Neuronal stem cell (in vitro differentiated cells): ENCODE measurements at places on chromosomes 2 and 18.

GRCh38 chr18:34730774-34731173 lies 20.7 kb downstream of the DTNA start:
- DNase-seq: no peak

DNA sequence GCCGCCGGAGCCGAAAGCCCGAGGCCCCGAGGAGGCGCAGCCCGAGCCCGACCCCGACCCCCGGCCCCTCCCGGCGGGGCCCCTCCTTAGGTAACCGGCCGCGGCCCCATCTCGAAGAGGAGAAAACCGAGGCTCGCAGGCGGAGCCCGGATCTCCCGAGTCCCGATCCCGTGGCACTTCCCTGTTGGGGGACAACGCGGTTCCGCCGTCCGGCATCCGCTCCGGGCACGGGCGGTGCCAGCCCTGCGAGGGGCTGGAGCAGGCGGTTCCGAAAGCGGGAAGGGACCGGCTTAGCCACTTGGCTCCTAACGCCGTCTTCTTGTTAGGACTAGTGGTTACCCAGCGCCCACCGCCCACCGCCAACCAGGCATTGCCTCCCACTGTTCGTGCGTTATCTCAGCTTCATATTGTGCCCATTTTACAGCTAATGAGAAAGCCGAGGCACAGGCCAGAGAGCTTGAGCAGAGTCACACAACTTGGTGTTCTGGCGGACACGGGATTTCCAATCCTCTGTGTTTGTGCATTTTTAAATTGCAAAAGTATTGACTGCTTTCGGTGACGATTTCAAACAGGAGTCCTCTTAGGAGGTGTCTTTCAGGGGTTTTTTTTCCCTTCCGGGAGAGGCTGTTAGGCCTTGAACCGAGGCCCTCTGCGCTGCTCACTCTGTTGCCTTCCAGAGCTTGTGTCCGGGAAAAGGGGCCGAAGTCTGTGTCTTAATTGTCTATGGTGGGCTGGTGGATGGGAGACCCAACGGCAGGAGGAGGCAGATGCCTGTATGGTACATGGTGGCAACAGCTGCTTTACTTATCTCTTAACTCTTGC lies 562 bp downstream of the CENPA start:
- no peak for DNase-seq

DNA sequence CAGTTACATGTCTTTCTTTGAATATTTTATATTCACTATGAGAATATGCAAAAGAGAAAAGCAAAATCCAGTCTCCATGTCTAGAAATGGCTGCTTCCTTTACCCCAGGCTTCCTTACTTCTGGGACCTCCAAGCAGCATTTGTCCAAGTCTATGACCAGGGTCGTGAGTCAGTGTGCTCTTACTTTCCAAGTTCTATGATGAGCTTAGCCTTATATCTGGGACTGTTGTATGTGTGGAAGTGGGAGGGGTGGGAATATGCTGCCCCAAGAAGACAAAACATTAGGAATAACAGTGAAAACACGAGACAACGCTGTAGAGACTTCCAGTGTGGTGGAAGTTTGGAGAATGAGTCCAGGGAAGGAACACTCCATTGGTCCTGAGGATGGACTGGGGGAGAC lies 21.2 kb upstream of the CHRNA1 start:
- no peak for DNase-seq

DNA sequence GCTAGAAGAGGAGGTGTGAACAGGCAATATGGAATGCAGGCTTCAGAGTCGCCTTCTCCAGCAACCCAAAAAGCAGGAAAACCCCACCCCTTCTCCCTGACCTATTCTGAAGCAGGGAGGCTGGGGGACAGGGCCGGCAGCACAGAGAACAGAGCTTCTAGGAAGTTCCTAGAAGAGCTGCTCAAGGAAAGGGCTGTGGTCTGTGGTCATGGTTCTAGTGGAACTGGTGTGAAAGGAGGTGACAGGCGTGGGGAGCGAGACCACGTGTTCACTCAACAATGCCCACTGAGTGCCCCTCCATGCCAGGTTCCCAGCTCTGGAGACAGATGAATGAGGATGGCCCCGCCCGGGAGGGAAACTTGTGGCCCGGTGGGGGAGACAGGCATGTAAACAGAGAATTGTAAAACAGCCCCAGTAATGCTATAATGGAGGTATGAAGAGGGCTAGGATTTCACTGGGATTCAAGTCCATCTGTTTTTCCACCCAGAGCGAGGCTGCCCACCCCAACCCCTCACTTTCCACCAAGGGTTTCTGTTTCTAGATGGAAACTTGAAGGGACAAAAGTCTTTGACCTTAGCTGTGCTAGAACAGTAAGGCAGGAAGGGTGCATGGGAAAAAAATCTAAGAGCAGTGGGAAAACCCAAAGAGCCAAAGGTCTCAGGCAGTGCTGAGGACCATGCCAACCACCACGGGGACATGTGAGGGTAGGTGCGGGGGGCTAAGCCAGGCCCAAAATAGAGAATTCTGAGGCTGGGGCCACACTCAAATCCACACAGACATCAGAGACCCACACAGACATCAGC lies 71.8 kb downstream of the TNS1 start:
- no peak for DNase-seq

- DNase-seq: peak; percentile 86
These were observed 104.3 kb downstream of the CSRNP3 start for GRCh38 chr2:165573534-165574461.

DNA sequence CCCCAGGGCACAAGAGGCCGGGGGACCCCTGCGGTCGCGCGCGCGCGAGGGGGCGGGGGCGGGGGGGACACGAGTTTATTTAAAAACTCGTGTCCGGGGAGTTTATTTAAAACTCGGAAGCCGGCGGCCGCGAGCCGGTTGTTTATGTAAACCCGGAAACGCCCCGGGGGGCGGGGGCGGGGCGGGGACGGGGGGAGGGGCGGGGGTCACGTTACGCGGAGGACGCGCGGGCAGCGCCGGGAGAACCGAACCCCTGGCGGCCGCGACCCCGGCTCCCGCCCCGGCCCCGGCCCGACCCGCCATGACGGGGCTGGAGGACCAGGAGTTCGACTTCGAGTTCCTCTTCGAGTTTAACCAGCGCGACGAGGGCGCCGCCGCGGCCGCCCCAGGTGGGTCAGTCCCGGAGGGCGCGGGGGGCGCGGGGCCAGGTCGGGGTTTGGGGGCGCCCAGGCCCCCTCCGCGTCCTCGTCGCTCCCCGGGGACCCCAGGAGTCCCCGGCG lies 4.4 kb downstream of the NFATC1 start:
- DNase-seq: no peak

DNA sequence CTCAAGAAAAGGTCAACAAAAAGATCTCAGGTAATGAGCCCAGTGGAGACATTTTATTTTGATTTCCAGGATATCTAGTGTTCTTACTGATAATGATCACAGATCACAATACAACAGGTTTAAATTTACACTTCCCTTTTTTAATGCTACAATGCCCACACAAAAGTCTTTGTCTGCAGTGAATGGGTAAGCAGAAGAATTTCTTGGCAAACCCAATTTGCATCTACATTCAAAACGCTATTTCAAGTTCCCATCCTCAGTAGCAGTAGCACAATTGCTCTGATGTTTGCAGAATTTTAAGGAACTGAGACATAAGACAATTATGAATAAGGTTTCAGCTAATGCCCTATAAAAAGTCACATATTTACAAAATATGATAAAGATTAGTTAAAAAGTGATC lies 929.4 kb upstream of the PIK3C3 start:
- no peak for DNase-seq

DNA sequence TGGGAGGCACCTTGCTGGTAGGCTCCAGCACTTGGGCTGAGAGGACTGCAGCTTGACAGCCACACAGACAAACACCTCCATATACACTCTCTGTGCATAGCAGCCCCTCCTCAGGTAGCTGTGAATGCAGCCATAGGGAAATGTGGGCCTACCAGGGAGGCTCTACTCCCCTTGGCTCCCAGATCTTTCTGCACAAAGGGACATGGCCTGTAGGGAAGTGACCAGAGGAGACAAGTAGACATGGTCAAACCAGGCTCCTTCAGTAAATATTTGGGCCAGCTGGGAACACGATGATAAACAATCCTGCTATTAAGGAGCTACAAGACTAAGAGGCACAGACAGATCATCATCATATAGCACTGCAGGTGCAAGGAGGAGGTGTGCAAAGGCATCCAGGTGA lies 35.9 kb upstream of the PDCL3 start:
- DNase-seq: no peak

DNA sequence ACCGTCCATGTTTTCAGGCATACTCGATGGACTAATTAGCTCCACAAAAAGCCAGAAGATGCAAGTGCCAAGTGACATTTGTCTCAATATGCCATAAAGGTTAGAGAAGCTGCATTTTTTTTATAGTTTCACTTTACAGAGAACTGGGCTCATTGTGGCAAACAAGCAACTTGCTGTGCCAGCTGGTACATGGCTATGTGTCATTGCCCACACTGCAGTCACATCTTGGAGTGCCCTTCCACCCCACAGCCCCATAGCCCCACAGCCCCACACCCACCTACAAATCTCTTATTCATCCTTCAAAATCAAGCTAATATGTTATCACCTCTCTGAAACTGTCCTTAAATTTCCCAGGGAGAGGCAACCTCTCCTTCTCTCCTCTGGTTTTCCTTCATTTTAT lies 451.9 kb downstream of the ARHGAP15 start:
- DNase-seq: no peak

GRCh38 chr2:8806885-8807704 lies 30.3 kb downstream of the KIDINS220 start:
- no peak for DNase-seq

DNA sequence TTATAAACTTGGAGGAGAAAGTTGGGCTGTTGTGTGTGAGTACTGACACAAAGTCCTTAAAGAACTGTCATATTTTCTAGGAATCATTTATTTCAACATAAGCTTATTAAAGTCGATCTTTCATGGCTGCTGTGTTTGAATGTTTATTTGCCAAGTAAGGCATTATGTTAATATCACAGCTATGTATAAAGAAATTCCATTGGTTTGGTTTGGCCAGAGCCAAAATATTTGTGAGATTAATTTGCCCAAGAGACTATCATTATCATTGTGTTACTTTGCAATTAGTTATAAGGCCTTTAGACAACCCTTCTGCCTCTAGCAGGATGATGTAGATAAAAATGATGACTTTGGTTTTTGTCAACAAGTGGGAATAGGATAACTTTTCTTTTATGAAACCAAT lies 240.6 kb upstream of the NT5C1B start:
- no peak for DNase-seq

DNA sequence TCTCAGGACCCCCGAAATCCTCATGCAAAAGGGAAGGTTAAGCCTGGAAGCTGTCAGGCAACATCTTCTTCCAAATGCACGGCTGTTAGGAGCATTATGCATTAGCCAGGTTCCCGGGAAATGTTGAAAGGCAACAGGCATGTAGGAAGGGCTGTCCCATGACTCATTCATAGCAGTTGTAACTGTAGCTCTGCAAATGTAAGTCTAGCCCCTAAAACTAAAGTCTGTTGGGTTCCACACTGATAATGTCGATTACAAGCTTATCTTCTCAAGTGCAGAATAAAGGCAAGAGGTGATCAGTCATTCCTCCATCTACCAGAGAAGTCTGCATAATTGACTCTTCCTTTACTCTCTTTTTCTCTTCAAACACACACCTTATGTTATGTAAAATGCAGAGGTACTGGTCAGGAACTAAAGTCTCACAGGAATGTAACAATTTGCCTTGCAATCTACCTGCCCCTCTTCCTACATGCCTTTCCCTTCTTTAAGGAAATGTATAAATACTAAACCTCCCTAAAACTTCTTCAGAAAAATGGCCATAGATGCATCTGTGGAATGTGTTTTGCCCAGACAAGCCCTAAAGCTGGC lies 99.8 kb downstream of the AKAIN1 start:
- no peak for DNase-seq

GRCh38 chr18:9428301-9428706 lies 47.0 kb upstream of the RALBP1 start:
- no peak for DNase-seq

GRCh38 chr18:72999971-73000607 lies 132.3 kb upstream of the NETO1 start:
- DNase-seq: no peak
